ENCODE measurements at places on chromosomes 13 and 19. TPM values are rescaled to one million over a fixed set of nuclear protein-coding genes. Genes with fewer than 3 reads are reported as not detected.

The DCLK1 gene
- polyA plus RNA-seq: 6.3 TPM

DNA sequence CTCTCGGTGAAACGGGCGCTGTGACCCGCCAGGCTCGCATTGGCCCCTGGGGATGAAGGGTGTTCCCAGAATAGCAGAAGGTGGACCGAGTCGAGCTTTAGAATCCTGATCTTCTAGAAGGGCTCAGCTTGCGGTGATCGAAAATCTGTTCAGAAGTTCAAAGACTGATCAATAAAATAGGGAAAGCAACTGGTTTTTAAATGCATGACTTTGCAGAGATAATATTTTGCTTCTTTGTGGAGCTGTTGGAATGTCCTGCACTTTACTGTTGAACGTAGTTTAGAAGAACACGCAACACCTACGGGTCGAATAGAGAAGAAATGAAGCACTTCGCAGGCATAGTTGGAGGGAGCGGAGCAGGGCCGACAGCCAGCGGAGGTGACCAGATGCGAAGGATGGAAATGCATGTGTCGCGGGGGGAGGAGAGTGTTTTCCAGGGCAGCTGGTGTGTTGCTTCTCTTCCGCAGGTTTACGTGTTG lies 766 bp downstream of the CEBPG start:
- DNase-seq: no peak

GRCh38 chr13:103276775-103277498 lies 210.7 kb upstream of the SLC10A2 start:
- DNase-seq: no peak

DNA sequence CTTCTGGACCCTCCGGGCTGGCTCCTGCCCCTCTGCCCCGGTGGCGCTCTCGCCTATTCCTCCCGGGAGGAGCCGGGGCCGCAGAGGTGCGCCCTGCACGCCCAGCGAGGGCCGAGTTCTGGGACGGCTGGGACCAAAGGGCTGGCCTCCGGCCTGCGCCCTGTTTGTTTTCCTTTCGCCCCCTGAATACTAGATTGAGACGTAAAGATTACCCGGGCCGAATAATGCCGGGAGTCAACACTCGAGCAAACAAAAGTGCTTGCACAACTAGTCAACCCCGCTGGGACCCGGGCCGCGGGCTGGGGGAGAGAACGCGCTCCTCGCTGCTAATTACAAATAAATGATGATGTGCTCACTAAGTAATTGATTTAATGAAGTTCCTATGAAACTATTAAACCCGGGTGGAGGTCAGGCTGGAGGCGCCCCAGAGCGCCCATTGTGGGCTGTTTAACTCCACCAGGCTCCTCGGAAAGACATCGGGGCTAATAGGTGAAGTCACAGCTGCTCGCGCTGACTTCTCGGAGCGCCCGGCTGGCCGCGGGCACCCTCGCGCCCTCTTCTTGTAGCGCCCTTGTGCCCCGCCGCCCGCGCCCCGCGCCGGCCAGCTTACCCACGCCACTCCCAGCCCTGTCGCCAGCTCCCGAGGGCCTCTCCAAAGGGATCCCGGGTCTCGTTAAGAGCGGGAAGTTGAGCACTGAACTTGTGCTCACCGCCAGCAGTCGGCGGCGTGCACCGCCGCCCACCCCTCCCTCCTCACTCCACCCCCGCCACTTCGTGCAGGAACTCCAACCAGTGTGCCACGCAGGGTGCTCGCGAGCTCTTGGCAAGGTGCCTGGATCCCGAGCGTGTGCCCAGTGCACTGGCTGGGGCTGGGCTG lies 14.9 kb downstream of the ZIC5 start:
- DNase-seq: no peak

- no peak for DNase-seq
Measured at GRCh38 chr13:25135896-25136295, 36.2 kb downstream of the AMER2 start.

- DNase-seq: no peak
Measured at GRCh38 chr13:88670509-88670908, 999.3 kb downstream of the SLITRK5 start.
